Endothelial cell (in vitro differentiated cells): ENCODE measurements at places on chromosomes 16 and 17. TPM values are rescaled to one million over a fixed set of nuclear protein-coding genes. Genes with fewer than 3 reads are reported as not detected.
A peak's percentile ranks its signal among the peaks of the same experiment; 100 is the strongest.

GRCh38 chr17:34527908-34528470 is 51.4 kb upstream of the TMEM132E start:
- no peak overlapping the region for H3K27ac ChIP-seq
- no peaks in the 10 kb centered on the region for H3K27me3 ChIP-seq
- no peak overlapping the region for H3K4me3 ChIP-seq
- no peaks in the 10 kb centered on the region for H3K36me3 ChIP-seq
- H3K4me1 ChIP-seq: peaks cover 24% of the 10 kb centered on the region

GRCh38 chr17:73043686-73044581 is 48.6 kb downstream of the SLC39A11 start:
- no peaks in the 10 kb centered on the region for H3K36me3 ChIP-seq
- H3K27ac ChIP-seq: no peak overlapping the region

DNA sequence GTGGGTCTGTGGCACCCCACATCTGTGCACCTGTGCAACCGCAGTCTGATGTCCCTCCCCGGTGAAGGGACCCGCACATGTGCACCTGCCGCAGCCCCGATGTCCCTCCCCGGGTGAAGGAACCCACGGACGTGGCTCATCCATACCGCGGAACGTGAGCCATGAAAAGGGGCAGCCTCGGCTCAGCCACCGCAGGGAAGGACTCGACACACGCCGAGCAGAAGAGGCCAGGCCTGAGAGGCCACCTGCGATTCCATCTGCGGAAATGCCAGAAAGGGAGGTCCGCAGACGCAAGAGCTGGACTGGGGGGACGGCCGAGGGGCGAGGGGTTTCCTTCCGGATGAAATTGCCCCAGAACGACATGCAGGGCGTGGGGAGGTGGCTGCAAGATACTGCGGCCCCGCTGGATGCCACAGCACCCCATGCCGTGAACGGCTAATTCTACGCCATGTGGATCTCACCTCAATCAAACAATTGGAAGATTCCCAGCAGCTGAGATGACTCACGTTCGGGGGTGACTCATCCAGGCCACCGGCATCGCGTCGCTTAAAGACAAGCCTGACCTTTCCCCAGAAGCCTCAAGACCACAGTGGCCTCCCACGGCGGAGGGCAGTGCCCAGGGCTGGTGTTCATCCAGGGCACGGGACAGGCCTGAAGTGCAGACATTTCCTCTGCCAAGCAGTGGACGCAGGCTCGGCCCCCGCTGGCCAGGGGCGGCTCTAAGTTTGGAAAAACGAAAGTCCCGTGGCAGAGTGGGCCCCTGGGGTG is 21.0 kb downstream of the SOX8 start:
- no peaks in the 10 kb centered on the region for H3K36me3 ChIP-seq
- no peak overlapping the region for H3K27ac ChIP-seq
- no peak for DNase-seq
- peaks cover 1% of the 10 kb centered on the region for H3K27me3 ChIP-seq
- no peaks in the 10 kb centered on the region for H3K4me1 ChIP-seq

DNA sequence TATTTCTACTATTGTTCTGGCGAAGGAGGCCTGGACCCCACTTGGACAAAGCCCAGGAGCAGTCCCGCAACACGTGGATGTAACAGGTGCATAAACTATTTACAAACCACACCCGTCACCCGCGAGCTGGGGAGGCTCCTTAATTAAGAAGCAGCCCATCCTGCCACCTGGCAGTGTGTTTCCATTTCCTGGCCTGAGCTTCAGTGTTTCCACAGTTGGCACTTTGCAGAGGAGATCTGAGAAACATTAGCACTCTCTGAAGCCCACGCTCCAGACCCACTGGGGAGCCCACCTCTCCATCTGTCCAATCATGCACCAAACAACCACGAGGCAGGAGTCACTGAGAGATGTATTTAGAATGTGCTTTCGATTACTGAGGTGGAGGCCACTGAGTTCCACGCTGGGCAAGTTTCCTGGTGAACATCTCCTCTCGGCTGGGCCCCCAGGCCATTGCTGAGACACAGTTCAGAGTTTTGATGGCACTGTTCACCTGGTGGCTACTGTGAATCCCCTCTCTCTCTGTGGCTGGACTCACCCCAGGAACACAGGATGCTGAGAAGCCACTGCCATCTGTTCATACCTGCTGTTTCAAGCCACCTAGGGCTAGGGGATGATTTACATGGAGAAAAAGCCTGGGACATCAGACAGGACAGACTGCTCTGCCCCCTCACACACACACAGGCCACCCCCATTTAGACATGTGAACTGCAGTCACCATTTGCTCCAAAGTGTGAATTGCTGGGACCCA is 129.1 kb downstream of the AIPL1 start:
- H3K4me3 ChIP-seq: no peak overlapping the region
- H3K27ac ChIP-seq: no peak overlapping the region
- no peaks in the 10 kb centered on the region for H3K4me1 ChIP-seq
- no peaks in the 10 kb centered on the region for H3K36me3 ChIP-seq
- peaks cover 3% of the 10 kb centered on the region for H3K27me3 ChIP-seq
- no peak for DNase-seq

GRCh38 chr16:7374614-7375174 is 42.0 kb downstream of the RBFOX1 start:
- peaks cover 1% of the 10 kb centered on the region for H3K27me3 ChIP-seq
- no peak overlapping the region for H3K4me3 ChIP-seq
- no peaks in the 10 kb centered on the region for H3K36me3 ChIP-seq
- H3K27ac ChIP-seq: no peak overlapping the region

GRCh38 chr16:30430428-30430970 is 669 bp upstream of the DCTPP1 start:
- peaks cover 21% of the 10 kb centered on the region for H3K4me1 ChIP-seq
- H3K4me3 ChIP-seq: no peak overlapping the region
- peaks cover 12% of the 10 kb centered on the region for H3K36me3 ChIP-seq
- peaks cover 12% of the 10 kb centered on the region for H3K27me3 ChIP-seq
- DNase-seq: no peak

DNA sequence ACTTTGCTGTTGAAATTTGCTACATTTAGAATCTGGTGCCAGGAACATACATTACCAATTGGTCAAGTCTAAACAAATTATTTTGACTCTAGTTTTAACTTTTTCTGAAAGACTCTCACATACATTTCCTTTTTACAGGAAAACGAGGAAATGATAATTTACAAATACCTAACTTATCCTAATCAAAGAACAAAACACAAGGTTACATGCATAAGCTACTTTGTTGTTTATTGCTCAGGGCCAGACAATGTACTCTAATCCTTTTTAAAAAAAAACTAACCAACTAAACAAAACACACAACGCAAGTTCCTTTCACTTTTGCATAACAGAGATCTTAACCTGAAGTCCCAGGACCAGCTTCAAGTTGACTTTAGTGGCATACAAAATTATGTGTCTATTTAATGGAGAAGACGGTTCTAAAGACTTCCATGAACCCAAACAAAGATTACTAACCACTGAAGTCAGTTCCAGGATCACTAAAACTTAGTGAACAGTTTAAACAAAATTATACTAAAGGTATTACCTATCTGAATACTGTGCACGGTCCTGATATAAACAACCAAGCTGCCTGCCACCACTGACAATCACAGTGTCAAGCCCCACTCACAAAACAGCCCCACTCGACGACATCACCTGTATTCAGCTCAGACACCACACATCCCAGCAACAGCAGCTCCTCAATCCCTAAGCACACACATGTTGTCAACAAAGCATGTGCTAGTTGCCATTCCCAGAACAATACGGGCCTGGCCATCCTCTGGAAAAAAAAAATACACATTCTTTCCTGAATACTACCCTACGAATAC is 1.9 kb downstream of the ZNF652 start:
- DNase-seq: no peak
- H3K4me3 ChIP-seq: peak overlapping the region; percentile 98
- H3K4me1 ChIP-seq: peaks cover 20% of the 10 kb centered on the region
- H3K36me3 ChIP-seq: no peaks in the 10 kb centered on the region

DNA sequence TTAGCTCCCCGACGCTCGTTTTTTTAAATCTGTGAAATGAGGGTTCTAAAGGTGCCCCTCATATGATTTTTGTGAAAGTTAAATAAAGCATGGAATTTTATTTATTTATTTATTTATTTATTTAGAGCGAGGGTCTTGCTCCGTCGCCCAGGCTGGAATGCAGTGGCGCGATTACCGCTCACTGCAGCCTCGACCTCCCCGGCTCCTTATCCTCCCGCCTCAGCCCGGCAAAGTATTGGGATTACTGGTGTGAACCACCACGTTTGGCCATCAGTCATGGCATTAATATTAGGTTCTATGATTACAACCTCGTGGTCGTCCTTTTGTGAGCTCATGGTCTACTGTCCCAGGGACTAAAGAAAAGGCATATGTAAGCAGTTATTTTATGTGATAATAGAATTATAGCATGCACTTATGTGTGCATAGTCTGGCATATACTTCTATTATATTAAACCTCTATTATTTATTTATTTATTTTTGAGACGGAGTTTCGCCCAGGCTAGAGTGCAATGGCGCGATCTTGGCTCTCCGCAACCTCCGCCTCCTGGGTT is 557 bp upstream of the LUC7L start:
- peaks cover 5% of the 10 kb centered on the region for H3K27me3 ChIP-seq
- peaks cover 10% of the 10 kb centered on the region for H3K4me1 ChIP-seq
- peaks cover 15% of the 10 kb centered on the region for H3K36me3 ChIP-seq
- peak overlapping the region; percentile 92 for H3K4me3 ChIP-seq
- H3K27ac ChIP-seq: peak overlapping the region; percentile 83

GRCh38 chr16:29641561-29641960 is 21.5 kb upstream of the SPN start:
- H3K4me1 ChIP-seq: no peaks in the 10 kb centered on the region
- H3K4me3 ChIP-seq: no peak overlapping the region
- H3K27me3 ChIP-seq: peaks cover 2% of the 10 kb centered on the region
- no peaks in the 10 kb centered on the region for H3K36me3 ChIP-seq
- no peak overlapping the region for H3K27ac ChIP-seq
- DNase-seq: no peak

ACSM3 gene
- total RNA-seq: 10.3 TPM

KRTAP4-5 gene
- not detected for total RNA-seq

TBC1D3H gene
- total RNA-seq: not detected

IRX5 gene
- 2.6 TPM for total RNA-seq

RCVRN gene
- not detected for total RNA-seq
